RWPE1 (cell line): ENCODE measurements at places on chromosomes 5 and 9.

DNA sequence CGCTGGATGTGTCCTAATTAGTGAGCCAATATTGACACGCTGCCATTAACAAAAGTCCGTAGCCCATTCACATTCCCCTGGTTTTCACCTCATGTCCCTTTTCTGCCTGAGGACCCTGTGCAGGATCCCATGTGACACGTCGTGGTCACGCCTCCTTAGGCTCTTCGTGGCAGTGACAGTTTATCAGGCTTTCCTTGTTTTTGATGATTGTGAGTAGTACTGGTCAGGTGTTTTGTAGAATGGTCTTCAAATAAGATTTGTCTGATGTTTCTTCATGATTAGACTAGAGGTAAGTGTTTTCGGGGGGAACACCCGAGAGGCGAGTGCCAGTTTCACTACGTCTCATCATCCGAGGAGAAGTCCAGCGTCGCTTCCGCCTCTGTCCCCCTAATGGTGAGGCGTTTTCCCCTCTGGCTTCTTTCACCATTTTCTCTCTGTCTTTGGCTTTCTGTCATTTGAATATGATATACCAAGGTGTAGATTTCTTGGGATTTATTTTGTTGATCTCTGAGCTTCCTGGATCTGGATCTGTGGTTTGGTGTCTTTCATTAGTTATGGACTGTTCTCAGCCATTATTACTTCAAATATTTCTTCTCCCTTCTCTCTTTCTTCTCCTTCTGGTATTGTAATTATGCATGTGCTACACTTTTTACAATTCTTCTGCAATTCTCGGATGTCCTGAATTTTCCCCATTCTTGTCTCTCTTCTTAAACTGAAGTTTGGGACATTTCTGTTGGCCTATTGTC is 57.3 kb downstream of the TRIP13 start:
- DNase-seq, result no peak

- DNase-seq, result no peak
These were observed 206.2 kb downstream of the HSPA4 start for GRCh38 chr5:133257977-133258376.

DNA sequence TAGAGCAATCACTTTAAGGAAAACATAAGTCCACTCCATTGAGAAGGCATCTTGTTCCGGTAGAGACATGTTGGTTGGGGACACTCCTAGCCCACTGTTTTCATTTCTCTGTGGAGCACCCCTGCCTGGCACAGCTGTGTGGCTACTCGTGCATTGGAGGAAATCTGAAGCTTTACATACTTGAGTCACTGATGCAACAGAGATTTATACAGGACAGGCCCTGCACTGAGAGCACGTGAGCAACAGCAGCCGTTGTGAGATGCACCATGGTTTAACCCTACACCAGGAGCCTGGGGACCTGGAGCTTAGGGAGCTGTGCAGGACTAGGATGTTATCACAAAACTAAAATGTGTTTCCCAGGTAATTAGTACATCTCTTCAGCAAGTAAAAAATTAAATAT is 230.7 kb upstream of the IRX1 start:
- DNase-seq, result no peak

DNA sequence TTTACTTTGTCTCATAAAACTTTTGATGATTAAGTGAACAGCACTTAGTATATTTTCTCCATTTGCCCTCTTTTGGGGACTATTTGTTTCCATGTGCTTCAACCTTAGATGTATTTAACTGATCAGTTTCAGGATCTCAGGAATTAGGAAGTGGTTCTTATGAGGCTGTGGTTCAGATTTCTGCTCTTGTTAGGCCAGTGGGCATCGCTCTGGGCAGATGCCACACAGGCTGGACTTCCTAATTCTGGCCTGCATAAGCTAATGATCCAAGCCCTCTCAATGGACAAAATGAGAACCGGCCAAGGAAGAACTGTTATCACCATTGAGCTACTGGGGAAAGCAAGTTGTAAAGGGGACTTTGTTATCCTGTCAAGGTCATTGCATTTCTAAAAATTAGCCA is 6.9 kb downstream of the ARHGAP26 start:
- no peak for DNase-seq
